ENCODE measurements at places on chromosomes 6 and 20.

GRCh38 chr6:166341977-166342348 is 382 bp downstream of the SFT2D1 start:
- no peak for DNase-seq

- DNase-seq, result no peak
Observed at GRCh38 chr20:36214684-36215256, 21.5 kb upstream of the AAR2 start.

GRCh38 chr6:162173466-162173865 is 554.1 kb downstream of the PRKN start:
- DNase-seq, result no peak

GRCh38 chr6:43290339-43290904 is 7.6 kb upstream of the SLC22A7 start:
- no peak for DNase-seq

DNA sequence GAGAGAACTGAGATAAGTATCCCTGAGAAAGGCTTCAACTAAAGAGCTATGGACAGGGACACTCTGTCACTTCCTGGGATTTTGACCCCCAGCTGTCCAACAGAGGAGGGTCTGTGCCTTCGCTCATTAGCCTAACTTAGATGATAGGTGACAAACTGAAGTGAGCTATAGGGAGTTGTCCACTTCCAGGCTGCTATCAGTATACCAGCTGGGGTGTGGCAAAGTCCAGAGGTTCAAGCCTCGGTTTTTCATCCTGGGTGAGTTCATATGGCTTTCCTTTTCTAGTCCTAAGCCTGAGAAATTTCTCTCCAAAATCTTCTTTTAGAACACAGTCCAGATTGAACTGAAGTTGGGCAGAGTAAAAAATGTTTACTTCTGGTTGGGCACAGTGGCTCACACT is 5.9 kb upstream of the PAQR8 start:
- no peak for DNase-seq

- no peak for DNase-seq
Observed at GRCh38 chr6:81747327-81747726, 5.2 kb downstream of the TENT5A start.

DNA sequence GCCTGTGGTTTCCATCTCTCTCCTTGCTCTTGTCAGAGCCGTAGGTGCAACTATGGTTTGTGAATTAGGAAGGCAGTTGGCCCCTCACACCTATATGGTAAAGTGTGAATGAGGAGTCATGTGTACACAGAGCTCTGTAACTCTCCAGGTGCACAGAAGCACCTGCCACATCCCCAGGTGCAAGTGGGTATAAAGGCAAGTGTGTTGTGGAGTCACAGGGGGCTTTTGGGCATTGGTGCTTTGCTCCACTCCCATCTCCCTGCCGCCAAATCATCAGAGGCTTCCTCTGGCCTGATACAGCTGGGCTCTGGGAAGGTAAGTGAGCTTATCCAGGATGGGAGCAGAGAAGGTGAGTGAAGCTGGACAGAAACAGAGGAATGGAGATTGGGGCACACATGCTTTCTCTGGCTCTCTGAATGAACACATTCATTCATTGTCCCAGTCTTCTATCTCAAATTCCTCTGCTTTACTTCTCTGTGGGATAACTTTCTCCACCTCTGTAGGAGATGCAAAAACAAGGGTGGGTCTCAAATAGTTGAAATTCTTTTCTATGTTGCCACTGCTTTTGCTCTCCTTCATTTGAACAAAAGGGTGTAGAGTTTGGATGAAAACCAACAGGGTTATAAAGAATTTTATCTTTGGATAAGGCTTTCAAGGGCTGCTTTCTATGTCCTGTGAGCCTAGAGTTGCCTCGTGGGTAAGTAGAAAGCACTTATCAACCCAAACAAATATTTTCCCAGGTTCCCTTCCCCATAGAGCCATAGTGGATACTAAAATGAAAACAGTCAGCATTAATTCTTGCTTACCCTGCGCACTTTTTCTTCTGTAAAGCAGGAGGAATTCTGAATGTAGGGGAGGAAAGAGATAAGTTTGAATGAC is 45.0 kb upstream of the RIPOR2 start:
- DNase-seq, result no peak

DNA sequence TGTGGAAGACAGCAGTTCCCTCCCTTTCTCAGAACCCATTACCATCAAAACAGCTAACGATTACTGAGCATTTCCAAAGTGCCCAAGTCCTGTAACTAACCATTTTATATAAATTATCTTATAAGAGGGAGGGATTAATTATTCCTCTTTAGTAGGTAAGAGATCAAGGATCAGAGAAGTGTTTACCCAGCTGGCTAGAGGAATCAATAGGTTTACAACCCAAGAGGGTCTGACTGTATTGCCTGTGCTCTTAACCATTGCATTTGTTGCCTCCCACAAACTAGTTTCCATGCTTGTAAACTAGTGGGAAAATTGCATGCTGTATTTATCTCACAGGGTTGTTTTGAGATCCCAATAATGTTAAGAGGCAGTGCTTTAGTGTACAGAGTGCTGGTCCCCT is 3.7 kb upstream of the DBNDD2 start:
- no peak for DNase-seq

DNA sequence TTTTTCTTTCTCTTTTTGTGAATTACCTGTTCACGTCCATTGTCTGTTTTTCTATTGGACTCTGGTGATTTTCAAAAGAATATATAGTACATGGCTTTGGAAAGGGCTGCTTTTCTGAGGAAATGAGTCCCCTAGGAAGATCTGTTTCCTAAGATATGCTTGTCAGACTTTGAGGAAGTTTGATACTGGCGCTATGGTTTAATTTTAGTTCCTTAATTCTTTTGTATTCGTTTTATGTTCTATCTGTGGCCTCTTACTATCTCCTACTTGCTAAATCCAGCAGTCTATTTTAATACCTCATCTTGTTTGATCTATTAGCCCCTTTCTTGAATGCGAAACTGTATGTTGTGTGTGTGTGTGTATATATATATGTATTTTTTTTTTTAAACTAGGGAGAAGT is 101.9 kb downstream of the LIN28B start:
- no peak for DNase-seq

DNA sequence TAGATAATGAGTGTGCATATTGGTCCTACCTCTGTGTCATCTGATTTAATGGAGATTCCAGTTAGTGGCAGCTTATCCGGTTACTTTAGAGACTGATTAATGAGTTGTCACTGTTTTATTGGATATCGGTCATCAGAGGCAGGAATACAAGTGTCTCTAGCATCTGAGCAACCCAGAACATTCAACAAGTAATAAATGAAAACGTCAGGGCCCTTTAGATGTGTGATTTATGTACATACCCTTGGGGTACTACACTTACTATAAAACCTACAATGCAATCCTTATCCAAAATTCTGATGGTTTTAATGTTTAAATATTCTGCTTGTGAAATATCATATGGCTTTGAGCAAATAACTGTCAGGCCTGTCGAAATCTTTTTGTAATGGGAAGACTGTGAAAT is 1117.9 kb upstream of the FLRT3 start:
- no peak for DNase-seq

- no peak for DNase-seq
Observed at GRCh38 chr6:16855460-16855859, 94.2 kb upstream of the ATXN1 start.
